M059J (cell line): ENCODE measurements at places on chromosomes 7 and 10.

DNA sequence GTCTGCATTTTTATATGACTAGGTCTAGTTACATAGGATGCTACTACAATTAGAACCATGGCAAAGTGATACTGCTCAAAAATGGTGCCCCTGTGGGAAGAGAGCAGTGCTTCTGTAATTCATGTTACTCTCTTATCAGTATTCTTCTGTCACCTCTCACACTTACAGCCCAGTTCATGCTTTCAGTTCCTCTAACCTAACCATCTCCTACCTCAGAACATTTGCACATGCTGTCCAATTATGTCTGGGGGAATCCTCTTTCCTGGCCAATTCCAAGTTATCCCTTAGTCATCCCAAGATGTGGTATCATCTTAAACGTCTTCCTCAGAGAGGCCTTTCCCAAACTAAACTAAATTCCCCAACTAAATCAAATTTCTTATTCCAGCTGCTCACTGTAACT lies 190.2 kb downstream of the RELN start:
- no peak for DNase-seq

- peak; percentile 37 for DNase-seq
These were observed 164.7 kb upstream of the MEOX2 start for GRCh38 chr7:15851201-15851600.

- peak; percentile 86 for DNase-seq
These were observed 3.7 kb upstream of the HNRNPH3 start for GRCh38 chr10:68327889-68328786.

GRCh38 chr10:122844146-122844545 lies 1.5 kb downstream of the CUZD1 start:
- no peak for DNase-seq

DNA sequence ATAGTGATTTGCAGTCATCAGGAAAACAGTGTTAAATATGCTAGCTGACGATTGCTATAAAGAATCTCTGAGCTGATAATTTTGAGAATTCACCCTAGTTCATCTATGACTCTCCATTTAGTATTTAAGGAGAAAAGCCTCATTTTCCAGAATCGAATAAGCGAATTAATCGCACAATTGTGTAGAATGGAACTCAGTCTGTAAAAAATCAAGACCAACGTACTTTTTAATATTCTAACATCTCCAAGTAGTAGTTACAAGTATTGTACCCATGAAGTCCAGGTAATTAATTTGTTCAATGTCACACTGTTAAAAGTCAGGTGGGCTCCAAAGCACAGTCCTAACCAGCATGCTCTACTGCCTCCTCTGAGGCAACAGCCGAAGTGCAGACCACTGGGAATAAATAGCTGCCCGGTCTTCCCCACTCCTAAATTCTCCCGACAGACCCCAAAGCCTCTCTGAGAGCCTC lies 380 bp upstream of the AGBL3 start:
- no peak for DNase-seq

DNA sequence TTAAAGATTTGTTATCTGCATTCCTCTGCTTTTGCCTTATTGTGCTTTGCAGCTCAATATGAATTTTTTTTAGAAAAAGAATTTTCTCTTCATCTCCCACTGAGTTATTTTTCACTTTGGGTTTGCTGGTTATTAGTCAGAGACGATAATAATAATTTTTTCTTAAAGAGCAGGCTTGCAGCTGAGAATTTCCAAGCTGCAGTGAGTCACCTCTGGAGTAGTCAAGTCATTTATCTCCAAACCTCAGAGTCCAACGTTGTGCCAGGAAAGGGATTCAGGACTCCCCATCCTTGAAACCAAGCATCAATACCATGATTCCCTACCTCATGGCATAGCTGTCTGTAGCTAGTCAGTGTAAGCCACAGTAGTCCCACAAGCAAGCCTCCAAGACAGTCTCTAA lies 15.2 kb upstream of the EGR2 start:
- peak; percentile 42 for DNase-seq

- DNase-seq, result no peak
These were observed 10.2 kb downstream of the BRI3 start for GRCh38 chr7:98291717-98292116.

- no peak for DNase-seq
These were observed 21.5 kb upstream of the OR6B1 start for GRCh38 chr7:143978585-143978984.

- DNase-seq, result no peak
These were observed at the start of gene GIMAP1 for GRCh38 chr7:150716368-150716767. Gene GIMAP1, plus strand, starts transcription at chr7:150716613. Its CDS starts 2,435 bp downstream, at chr7:150719048.
